ENCODE measurements at places on chromosomes 6 and 20.

DNA sequence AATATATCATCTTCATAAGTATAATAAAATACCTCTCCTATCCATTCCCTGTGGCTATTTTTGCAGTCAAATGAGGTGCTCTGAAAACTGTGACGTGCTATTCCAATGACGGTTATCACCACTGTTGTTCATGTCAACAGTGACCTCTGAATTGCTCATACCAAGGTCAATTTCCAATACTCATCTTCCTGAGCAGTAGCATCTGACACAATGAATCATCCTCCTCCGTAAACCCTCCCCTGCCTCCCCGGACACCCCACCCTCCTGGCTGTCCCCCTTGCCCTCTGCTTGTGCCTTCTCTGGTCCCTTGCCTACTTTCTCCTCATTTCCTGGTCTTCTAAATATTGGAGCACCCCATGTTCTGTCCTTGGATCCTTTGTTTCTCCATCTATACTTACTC, 77.7 kb upstream of the SLC22A23 start:
- no peak for DNase-seq

GRCh38 chr20:41989935-41990635, 371.9 kb upstream of the CHD6 start:
- no peak for DNase-seq

GRCh38 chr20:57308451-57309271, 20.9 kb upstream of the SPO11 start:
- DNase-seq: no peak

DNA sequence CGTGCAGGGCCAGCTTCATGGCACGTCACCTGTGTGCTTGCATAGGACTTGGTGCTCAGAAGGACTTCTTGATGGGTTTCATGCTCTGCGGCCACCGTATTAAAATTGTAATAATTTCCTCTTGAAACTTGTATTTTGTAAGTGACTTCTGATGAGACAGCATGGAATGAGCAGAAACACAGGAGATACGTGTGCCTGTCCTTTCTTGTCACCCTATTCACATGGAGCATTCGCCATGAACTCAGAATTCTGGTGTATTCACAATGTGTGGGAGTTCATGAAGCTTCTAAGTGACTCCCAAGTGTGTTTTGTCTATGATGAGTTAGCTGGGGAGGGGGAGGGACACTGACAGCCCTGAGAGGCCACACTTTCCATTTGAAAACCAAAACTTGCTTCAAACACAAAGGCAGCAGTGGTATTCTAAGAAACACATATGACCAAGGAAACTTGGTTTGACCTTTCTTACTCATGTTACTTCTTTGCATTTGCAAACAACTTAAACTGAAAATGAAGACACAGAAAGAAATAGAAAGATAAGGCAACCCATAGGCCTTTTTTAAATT, 92.1 kb upstream of the NEDD9 start:
- DNase-seq: no peak

DNA sequence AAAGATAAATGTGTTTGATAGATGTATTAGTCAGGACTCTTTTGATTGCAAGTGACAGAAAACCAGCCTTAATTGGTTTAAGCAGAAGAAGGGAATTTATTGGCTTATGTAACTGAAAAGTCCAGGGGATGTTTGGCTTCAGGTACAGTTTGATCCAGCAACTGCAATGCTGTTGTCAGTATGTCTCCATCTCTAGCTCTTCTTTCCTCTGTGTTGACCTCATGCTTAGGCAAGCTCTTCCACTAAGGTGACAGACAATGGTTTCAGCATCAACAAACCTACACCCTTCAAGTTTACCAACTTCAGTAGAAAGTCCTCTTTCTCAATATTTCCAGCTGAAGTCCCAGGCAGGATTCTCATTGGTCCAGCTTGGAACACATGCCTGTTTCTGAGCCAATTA, 28.1 kb upstream of the ARFGEF2 start:
- no peak for DNase-seq

GRCh38 chr6:147507162-147508041, 1.1 kb upstream of the SAMD5 start:
- no peak for DNase-seq

DNA sequence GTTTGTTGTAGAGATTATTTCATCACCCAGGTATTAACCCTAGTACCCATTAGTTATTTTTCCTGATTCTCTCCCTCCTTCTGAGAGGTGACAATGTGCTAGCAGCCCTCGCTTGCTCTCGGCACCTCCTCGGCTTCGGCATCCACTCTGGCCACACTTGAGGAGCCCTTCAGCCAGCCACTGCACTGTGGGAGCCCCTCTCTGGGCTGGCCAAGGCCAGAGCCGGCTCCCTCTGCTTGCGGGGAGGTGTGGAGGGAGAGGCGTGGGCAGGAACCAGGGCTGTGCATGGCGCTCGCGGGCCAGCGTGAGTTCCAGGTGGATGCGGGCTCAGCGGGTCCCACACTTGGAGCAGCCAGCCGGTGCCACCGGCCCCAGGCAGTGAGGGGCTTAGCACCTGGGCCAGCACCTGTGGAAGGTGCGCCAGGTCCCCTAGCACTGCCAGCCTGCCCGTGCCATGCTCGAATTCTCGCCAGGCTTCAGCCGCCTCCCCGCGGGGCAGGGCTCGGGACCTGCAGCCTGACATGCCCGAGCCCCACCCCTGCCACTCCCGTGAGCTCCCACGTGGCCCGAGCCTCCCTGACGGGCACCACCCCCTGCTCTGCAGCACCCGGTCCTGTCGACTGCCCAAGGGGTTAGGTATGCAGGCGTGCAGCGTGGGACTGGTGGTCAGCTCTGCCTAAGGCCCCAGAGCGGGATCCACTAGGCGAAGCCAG, 221.9 kb downstream of the WDR27 start:
- DNase-seq: no peak

DNA sequence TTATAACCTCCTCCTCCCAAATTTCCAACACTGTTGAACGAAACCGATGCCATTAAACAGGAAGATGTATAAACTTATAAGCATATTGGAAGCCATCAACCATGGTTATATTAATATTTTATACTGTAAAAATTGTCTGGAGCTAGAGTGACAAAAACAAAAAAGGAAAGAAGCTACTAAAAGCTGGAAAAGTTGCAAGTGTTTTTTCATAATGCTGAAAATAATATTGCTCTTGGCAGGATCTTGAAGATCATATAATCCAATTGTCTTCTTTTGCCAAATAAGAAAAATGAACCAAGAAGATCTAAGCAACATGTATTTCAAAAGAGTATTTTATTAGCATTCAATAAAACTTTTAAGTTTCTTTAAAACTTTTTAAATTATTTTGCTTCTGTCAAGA, 268.9 kb upstream of the HSF2 start:
- no peak for DNase-seq

DNA sequence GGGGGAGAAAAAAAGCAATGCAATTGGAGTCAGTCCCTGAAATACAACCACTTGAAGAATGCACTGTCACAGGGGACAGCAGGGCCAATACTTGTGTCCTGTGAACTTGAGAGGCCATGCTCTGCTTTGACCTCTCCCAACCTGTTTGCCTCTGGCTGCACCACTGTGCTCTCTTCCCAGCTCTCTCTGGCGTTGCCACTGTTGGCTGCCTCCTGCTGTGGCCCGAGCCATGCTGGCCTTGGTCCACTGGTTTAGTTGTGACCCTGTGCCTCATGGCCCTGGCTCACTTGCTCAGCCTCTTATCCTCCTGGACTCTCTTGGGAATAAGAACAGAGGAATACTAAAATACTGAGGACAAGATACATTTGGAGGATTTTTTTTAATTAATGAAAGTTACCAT, 14.5 kb upstream of the FBXO30 start:
- no peak for DNase-seq

DNA sequence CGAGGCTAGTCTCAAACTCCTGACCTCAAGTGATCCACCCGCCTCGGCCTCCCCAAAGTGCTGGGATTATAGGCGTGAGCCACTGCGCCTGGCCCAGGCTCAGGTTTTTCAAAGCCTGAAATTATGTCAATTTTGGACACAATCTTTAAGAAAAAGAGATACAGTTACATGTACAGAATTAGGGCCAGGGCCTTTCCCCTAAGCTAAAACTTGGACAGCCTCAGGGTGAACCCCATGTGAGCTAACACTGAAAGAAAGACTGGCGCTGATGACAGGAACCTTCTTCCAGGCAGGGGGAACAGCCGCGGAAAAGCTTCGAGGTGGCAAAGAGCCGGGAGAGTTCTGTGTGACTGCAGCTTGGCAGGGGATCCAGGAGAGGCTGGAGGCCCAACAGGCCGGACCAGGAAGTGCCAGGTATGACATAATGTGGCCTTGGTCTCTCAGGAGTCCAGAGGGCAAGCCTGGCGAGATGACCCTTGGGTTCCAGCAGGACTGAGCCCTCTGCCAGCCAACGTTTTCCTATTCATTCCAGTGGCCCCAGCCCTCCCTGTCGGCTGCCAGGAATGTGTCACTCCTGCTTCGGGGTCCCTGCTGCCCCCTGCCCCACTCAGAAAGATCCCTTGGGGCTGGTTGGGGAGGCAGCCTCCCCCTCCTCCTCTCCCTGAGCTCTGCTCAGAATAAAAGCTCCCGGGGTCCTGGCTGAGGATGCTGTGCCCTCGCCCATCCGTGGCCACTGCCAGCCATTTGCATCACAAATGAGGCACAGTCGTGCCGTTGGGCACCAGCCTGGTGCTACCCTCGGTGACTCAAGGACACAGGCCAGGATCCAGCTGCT, 37.3 kb downstream of the RBM38 start:
- DNase-seq: no peak

All from AML-193 (cell line).